ENCODE measurements at places on chromosomes 16 and 17.

DNA sequence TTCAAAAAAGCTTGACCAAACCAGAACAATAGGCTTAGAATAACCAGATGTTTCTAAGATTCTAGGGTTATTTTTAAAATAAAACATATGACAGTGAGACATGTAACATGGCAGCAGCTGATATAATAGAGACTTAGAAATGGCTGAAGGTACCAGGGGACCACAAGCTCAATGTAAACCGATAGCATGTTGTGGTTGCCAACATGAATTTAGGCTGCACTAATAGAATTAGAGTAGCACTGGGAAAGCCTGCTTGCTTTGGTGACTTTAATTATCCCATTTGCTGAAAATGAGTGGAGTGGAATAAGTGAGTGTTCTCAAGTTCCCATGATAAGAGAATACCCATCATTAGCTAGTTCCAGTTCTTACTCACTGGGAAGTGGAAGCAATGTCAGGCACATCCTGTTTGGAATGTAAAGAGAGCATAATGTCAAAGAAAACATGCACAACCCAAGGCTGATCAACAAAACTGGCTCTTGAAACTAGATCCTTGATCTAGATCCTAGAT is 621.2 kb upstream of the CDH5 start:
- no peak for DNase-seq

- DNase-seq, result no peak
These were observed 10.5 kb upstream of the NUDT7 start for GRCh38 chr16:77711775-77712174.

- no peak for DNase-seq
These were observed 45.8 kb downstream of the COX4I1 start for GRCh38 chr16:85845266-85845665.

- no peak for DNase-seq
These were observed 574.4 kb upstream of the SOX9 start for GRCh38 chr17:71546419-71546818.

GRCh38 chr16:84647828-84648594 is at the start of gene KLHL36:
TSS of gene KLHL36 (plus strand) at chr16:84648511. CDS start at chr16:84650868, 2,357 bp downstream.
- DNase-seq, result no peak

DNA sequence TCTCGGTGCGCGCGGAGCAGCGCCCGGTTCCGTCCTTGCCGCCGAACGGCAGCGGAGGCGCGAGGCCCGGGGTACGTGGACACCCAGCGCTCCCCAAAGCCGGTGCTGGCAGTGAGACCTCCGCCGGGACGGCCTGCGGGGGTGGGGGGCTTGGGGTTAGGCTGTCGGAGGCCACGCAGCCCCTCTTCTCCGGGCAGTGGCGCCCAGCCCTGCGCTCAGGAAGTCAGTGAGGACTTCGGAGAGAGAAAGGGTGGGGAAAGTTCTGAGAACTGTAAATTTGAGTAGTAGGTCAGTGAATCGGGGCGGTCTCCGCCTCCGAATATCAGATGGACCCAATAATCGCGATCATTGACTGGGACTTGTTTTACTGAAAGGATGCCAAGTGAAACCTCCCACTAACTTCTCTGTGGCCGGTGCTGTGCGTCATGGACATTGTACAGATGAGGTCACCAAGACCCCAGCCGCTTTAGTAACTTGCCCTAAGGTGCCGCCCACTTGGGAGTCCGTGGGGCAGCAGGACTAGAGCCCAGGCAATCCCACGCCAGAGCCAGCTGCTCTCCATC is 468 bp downstream of the IL4R start:
- no peak for DNase-seq

- peak; percentile 14 for DNase-seq
These were observed 119.7 kb downstream of the RAB11FIP4 start for GRCh38 chr17:31511195-31511578.

All from NCI-H1105 (cell line).